IPS DF 6.9 (cell line): ENCODE measurements at places on chromosomes 2 and 18.

GRCh38 chr2:159076241-159076640 is 107.8 kb downstream of the TANC1 start:
- no peak for DNase-seq

GRCh38 chr2:98564541-98565132 is 43.7 kb downstream of the COA5 start:
- DNase-seq = no peak

DNA sequence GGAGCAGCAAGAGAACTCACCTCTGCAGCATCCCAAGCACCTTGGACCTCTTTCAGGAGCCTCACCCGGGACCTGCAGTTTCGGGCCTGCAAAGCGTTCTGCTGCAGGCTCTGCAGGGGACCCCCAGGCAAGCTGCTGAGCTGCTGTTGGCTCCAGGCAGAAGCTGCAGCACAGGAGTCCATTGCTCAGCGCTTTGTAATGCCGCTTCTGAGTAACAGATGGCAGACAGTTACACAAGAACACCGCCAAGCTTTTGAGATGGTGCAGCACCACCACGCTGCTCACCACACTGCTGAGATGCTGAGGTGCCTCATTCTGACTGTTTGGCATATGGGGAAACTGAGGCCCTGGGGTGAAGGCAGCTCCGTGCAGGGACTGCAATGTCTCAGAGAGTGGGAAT is 1.9 kb upstream of the GALNT14 start:
- DNase-seq = no peak

GRCh38 chr2:156491176-156491575 is 55.0 kb downstream of the GPD2 start:
- DNase-seq = no peak

DNA sequence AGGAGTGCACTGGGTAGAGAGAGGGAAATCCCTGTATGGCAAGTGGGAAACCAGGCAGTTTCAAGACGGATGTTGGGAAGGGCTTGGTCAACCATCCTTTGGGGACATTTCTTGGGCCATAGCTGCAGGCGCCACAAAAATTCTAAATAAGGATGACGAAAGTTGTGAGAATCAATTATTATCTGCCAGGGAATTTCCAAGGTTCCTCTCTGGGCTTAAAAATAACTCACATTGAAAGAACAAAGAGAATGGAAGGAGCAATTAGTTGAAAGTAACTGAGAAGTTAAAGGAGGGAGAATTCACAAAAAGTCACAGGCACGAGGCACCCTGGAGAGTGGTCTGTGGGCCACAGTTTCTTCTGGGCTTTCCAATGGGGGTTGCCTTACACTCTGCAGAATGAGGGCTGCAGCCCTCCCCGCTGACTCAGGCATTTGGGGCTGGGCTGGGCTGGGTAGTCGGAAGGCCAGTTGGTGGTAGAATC is 195.7 kb downstream of the SMAD7 start:
- DNase-seq = no peak

- DNase-seq = no peak
Observed at GRCh38 chr2:101145406-101145805, 5.8 kb downstream of the TBC1D8 start.

- DNase-seq = no peak
Observed at GRCh38 chr2:161998857-161999256, 75.2 kb downstream of the DPP4 start.

- no peak for DNase-seq
Observed at GRCh38 chr2:161232571-161232970, 72.3 kb downstream of the TANK start.

DNA sequence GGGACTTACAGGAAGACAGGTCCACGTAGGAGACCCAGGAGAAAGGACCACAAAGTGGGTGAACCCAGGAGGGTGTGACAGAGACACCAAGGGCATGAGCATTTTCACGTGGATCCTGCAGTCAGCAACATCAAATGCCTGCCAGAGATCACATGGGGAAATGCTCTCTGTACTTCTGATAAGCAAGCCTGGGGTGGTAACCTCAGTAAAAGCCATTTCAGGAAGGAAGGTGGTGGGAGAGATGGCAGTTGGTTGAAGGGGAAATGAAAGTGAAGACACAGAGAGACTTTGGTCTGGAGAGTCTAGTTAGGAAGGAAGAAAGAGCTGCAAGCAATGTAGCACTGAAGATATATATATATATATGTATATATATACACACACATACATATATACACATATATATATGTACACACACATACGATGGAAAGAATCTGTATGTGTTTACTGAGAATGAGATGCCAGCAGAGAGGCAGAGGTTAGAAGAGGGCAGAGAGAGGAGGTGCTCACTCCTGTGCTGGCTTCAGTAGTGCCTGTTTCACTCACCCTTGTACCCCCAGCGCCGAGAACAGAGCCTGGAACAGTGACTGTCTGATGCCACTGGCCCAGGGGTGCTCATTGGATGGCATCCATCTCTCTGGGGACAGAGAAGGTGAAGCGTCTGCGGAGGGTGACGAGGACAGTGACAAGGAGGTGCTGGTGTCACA is 314.9 kb downstream of the AFF3 start:
- no peak for DNase-seq

- DNase-seq = no peak
Observed at GRCh38 chr18:55013685-55014084, 54.4 kb upstream of the CCDC68 start.
